ENCODE measurements at places on chromosomes 7 and 10.

DNA sequence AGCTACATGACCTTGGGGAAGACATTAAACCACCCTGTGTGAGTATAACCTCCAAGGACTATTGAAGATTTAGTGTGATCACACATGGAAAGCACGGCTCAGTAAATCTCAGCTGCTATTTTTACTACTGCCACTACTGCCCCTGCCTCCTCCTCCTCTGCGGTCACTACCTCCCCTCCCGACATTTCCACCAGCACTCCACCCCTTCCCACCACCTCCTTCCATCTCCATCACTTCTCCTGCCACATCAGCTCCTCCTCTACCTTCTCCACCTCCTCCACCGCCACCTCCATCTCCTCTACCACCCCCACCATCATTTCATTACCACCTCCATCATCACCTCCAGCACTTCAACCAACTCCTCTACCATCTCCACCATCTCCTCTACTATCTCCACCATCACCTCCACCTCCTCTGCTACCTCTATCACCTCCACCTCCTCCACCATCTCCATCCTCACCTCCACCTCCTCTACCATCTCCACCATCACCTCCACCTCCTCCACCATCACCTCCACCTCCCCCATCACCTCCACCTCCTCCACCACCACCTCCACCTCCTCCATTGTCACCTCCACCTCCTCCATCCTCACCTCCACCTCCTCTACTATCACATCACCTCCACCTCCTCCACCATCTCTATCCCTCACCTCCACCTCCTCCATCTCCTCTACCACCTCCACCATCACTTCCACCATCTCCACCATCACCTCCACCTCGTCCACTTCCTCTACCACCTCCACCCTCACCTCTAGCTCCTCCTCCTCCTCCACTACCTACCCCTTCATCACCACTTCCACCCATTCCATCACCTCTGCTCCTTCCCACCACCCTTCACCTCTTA is 69.4 kb downstream of the GRB10 start:
- no peak for DNase-seq

GRCh38 chr10:125096371-125096770 is 64.0 kb downstream of the CTBP2 start:
- DNase-seq, result no peak

DNA sequence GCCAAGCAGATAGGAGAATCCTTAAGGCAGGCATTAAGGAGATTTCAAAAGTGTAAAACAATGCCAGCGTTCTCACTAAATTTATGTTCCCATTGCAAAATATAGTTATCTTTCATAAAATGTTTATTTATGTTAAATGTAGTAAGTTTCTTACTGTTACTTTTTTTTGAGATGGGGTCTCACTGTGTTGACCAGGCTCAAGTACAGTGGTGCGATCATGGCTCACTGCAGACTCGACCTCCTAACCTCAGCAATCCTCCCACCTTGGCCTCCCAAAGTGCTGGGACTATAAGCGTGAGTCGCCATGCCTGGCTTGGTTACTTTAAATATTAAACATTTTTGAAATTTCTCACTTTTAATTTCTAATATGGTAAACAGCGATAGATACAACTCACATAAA is 31.8 kb upstream of the PRKAR2B start:
- no peak for DNase-seq

GRCh38 chr7:15848362-15848761 is 161.9 kb upstream of the MEOX2 start:
- DNase-seq, result peak; percentile 89

DNA sequence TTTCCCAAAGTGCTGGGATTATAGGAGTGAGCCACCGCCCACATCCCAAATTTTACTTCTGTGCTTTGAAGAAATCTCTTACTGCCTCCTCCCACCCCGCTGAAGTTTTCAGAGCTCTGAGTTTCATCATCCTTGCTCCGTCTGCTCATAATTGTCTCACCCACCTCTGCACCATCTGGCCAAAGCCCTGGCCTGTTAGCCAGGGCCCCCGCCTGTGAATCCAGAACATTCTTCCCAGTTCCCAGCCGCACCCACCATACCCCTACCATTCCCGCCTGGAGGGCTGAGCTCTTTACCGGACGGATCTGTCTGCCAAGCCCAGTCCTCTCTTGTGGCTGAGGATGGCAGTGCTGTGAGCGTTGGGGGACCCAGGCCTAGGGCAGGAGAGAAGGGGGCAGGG is 14.5 kb downstream of the SSC4D start:
- DNase-seq, result peak; percentile 19

GRCh38 chr10:114167985-114168384 is 6.0 kb downstream of the CCDC186 start:
- DNase-seq, result no peak

DNA sequence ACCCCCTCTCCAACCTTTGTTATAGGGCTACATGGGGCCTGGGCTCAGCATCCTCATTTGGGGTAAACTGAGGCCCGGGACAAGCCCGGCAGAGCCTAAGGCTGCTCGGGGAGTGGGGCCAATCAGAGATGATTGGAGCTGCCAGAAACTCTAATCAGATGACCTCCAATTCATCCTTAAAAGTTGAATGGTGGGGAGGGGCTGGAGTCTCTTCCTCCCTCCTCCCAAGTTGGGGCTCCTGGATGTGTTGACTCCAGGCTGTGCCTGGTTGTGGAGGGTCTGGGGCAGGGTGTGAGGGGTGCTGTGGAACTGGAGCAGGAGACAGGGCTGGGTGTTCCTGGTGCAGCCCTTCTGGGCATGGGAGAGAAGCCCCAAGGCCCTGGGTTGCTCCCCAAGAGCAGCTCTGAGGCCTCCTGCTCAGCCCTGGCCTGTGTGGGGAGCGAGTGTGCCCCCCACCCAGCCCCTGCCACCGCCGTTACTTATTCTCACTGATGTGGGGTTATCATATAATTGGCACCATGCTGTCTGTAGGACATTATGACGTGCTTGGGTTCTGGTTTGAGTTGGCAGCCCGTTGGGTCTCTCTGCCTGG is 2.2 kb downstream of the BHLHA15 start:
- DNase-seq, result no peak

GRCh38 chr7:67364441-67365017 is 367.9 kb downstream of the TYW1 start:
- DNase-seq, result no peak

DNA sequence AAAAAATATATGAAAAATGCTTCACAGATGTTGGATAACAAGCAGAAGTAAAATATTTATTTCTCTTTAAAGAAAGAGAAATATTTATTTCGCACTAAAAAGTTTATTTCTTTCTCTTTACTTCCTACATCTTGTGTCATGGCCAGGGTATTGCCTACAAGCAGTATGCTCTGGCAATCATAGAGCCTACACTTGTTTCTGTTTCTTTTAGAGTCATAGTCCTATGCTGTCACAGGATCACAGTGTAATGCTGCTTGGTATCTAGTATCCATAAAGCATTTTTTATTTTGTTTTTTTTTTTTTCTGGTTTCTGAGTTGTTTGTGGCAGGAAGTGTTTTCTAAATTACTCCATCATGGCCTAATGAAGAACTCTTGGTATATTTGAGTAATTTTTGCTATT is 116.0 kb downstream of the ATRNL1 start:
- DNase-seq, result no peak

DNA sequence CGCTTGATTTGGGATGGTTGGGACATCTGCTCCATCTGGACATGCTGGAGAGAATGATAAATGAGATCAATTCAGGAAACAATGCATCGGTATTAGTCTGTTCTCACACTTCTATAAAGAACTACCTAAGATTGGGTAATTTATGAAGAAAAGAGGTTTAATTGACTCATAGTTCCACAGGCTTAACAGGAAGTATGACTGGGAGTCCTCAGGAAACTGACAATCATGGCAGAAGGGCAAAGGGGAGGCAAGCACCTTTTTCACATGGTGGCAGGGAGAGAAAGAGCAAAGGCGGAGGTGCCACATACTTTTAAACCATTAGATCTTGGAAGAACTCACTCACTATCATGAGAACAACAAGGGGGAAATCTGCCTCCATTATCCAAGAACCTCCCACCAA is 16.8 kb upstream of the TSPAN12 start:
- DNase-seq, result no peak

GRCh38 chr7:51295440-51296245 is 21.0 kb downstream of the COBL start:
- DNase-seq, result no peak

- DNase-seq, result no peak
Measured at GRCh38 chr10:65723525-65723924, 1202.3 kb upstream of the LRRTM3 start.

GRCh38 chr10:35413985-35414861 is 77.9 kb downstream of the CCNY start:
- no peak for DNase-seq

DNA sequence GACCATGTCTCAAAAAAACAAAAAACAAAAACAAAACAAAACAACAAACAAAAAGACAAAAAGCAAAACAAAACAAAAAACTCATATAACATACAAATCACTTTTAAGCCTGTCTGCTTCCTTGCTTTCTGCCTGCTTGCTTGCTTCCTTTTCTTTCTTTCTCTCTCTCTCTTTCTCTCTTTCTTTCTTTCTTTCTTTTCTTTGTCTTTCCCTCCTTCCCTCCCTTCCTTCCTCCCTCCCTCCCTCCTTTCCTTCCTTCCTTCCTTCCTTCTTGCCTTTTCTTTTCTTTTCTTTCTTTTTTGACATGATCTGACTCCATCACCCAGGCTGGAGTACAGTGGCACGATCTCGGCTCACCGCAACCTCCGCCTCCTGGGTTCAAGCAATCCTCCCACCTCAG is 15.9 kb upstream of the TRA2A start:
- DNase-seq, result no peak

GRCh38 chr10:22652988-22653481 is 61.3 kb downstream of the PIP4K2A start:
- peak; percentile 42 for DNase-seq

DNA sequence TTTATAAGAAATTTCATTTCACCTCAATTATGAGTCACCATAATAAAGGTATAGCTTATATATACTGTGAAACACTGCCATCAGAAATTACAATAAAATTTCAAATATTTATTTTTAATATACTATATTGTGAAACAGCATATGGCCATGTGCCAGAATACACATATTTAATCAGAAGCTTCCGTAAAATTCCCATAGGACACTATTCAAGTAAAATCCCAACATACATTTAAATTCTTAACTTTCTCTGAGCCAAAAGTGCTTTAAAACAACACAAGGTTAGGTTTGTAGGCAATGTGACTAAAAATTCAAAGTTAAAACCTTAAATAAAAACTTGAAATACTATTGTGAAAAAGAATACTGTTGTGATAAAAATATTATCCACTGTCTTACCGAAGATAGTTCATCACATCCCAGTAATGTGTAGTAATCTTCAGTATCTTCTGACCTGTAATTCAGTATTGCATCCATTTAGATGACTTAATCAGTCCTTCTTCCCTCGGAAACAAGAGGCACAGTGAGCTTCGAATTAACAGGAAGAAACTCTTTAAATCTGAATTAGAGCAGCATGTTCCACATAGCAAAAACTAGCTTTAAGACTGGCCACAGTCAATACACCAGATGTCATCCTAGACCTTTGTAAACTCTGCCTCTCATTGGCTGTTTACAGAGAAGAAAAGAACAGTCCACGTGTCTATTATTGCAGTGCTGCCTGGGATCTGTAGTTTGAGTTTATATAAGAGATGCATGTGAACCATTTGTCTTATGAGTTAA is at the start of gene DNAJC12:
TSS of gene DNAJC12 (minus strand) at position 648 of the 774 bp plus-strand sequence. CDS start at position 471, 177 bp downstream.
- no peak for DNase-seq

- no peak for DNase-seq
Measured at GRCh38 chr10:639751-640672, 49.5 kb downstream of the DIP2C start.

DNA sequence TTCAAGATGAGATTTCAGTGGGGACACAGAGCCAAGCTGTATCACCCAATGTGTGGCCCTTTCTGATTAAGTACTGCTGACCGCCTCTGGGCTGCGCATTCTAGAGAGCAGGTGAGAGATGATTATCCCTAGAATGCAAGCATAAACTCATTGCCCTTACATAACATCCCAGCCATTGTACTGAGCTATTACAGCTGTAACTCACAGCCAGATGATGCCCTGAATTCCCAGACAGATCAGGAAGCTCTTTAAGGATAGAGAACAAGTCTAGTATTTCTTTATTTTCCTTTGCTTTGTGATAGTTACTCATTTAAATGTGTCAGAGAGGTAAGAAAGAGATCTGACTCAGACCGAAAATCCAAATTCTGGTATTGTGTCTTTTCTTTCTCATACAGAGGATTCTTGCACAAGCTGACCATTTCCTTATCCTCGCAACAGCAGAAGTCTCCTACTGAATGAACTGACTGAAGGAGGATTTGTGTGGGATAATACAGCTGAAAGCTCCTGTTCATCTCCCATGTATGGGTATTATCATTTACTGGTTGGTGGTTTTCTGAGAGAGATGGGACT is 58.4 kb downstream of the ZNF22 start:
- DNase-seq, result no peak

DNA sequence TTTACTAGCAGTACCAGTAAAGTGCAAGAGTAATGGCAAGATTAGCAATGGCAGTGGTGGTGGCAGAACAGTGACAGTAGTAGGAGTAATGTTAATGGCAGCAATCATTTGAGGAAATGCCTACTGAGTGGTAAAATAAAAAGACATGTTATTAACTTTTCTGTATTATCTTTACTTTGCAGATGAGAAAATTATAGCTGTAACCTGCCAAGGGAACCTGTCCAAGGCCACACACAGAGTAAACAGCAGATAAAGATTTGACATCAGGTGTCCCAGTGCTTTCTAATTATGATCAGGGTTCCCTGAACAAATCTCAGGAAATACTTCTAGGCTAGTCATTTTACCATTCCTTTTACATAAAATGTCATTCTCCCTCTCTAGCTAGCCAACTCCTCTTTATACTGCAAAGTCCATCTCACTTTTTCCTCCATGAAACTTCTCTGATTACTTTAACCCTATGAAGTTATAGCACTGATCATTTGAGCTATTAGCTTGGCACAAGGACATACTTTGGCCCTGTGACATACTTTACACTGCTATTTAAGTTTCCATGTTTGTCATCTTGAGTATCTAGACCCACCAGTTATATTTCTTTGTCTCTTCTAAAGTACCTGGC is 219.1 kb downstream of the TAX1BP1 start:
- no peak for DNase-seq

DNA sequence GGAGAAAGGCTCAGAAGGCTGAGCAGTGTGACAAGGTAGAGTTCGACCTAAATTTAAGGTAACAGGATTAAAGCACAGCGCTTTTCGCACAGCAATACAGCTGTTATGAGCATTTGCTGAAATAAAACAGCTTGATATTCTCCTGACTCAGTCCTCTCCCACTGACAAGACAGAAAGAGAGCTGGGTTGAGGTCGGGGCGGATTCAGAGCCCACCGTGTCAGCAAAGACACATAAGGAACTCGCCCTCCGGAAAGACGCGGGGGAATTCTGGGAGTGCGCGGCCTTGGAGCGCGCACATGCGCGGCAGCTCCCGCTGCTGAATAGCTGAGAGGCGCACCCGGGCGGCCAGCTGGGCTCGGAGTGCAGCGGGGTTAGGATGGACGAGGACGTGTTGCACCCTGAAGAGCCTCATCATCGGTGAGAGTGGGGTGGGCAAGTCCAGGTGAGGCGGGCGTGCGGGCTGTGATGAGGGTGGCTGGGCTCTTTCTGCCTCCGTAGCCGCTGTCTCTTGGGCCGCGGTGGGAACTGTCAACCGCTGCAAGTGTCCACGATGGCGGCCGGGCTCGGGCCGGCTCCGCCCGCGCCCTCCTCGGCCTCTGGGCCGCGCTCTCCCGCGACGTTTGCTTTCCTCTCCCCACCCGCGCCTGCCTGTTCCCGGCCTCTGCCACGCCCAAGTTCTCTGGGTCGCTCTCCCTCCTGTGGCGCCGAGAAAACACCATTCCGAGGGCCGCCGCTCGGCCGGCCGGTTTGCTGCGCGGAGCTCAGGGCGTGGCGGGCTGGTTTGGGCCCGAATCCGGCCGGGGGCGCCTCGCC is 120.6 kb downstream of the LYZL1 start:
- peak; percentile 25 for DNase-seq

All from GF-D8 (cell line).